Liver (tissue), 10 donors: ENCODE measurements at places on chromosomes 3 and 15.
A peak's percentile ranks its signal among the peaks of the same experiment; 100 is the strongest.

DNA sequence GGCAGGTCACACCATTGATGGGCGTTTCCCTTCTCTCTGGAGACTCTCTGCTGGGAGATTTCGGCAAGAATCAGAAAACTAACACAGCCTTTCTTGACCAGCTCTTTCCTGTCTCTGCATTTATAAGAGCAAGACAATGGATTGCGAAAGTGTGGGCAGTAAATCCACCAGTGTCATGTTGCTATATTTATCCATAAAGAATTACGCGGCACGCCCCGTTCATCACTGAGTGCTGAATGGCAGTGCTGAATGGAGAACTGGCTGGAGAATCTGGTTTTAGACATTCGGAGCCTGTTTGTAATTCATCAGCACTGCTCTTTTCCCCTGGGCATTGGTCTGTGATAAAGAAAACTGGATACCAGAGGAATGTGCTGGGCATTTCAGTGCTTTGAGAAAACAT, 2.0 kb upstream of the CEMIP start:
- DNase-seq = no peak
- H3K36me3 ChIP-seq = no peaks in the 10 kb centered on the region
- H3K27me3 ChIP-seq = peaks cover 4% of the 10 kb centered on the region

DNA sequence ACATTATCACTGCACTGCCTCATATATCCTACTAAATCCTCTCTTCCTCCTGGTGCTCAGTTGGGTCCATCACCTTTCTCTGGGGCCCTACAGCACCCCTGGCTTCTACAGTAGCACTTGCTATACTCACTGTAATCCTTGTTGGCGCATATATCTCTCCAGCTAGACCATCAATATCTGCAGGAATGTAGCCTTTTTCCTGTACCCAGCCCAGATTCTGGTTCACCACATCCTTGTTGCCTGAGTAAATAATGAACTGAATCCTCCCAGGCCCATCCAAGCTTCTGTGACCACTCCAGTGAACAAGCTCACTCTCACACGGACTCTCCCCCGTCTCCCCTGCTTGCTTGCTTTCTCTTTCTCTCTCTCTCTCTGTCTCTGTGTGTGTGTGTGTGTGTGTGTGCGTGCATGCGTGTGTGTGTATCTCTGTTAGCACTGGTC, 62.5 kb upstream of the LIPC start:
- no peaks in the 10 kb centered on the region for H3K36me3 ChIP-seq
- H3K27ac ChIP-seq = peak overlapping the region; percentile 46
- peak overlapping the region; percentile 61 for H3K4me3 ChIP-seq
- no peak for DNase-seq

DNA sequence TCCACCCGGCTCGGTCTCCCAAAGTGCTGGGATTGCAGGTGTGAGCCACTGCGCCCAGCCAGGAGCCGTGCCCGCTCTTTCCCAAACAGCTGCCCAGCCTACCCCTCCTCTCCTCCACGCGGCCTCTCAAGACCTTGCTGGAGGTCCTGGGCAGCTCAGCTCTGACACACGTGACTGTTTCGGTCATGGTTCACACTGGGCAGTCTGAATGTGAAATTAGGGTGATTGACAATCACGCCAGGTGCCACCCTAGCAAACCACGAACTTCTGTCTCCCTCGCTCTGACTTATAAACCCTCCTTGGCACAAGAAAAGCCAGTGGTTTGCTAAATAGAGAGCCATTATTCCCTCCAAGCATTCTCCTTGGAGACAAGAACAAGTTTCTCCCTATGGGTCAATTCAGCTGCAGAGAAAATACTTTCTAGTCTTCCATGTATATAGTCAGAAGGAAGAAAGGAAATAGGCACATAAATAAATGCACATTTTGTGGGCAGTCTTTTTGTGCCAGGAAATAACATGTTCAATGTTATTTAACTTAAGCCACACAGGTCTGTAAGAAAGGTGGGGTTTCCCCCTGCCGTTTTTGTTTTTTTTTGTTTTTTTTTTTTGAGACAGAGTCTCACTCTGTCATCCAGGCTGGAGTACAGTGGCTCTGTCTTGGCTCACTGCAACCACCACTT, 121.9 kb upstream of the MEF2A start:
- no peaks in the 10 kb centered on the region for H3K27me3 ChIP-seq
- no peak for DNase-seq
- no peaks in the 10 kb centered on the region for H3K36me3 ChIP-seq

DNA sequence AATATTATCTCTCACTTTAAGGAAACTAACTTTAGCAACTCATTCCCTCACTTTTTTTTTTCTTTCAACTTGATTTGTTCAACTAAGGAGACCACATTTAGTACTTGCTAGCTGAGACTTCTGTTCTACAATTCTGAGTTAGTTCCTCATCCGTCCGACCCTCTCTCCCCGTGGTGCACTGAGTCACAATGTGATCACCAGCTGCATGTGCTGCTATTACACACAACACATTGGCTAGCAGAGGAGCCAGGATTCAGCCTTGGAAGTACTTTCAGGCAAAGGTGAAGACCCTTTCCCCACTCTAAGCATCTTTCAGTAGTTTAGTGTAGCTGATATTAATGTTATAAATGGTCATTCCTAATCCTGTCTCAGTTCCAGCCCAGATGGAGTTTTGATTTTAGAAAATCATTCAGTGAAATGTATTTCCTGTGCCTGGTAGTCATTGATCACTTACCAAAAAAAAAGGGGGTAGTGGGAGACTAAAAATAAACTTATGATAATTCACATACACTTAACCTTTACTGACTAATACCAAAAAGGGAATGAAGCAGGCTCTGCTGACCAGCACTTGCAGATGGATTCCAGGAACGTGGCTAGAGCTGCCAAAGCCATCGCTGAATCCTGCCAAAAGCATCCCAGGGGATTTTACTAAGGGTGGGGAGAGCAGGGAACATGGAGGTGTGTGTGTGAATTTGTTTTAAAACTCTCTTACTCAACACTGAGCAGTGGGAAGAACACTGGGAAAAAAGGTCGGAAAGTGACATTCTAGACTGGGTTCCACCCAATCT, 424.8 kb downstream of the LPP start:
- H3K4me3 ChIP-seq = no peak overlapping the region
- peak overlapping the region; percentile 1 for H3K27ac ChIP-seq
- DNase-seq = no peak

- H3K27me3 ChIP-seq = peaks cover 2% of the 10 kb centered on the region
- no peak overlapping the region for H3K4me3 ChIP-seq
- no peak for DNase-seq
- no peaks in the 10 kb centered on the region for H3K36me3 ChIP-seq
- no peaks in the 10 kb centered on the region for H3K4me1 ChIP-seq
Observed at GRCh38 chr3:98972720-98973119, 71.2 kb upstream of the DCBLD2 start.

DNA sequence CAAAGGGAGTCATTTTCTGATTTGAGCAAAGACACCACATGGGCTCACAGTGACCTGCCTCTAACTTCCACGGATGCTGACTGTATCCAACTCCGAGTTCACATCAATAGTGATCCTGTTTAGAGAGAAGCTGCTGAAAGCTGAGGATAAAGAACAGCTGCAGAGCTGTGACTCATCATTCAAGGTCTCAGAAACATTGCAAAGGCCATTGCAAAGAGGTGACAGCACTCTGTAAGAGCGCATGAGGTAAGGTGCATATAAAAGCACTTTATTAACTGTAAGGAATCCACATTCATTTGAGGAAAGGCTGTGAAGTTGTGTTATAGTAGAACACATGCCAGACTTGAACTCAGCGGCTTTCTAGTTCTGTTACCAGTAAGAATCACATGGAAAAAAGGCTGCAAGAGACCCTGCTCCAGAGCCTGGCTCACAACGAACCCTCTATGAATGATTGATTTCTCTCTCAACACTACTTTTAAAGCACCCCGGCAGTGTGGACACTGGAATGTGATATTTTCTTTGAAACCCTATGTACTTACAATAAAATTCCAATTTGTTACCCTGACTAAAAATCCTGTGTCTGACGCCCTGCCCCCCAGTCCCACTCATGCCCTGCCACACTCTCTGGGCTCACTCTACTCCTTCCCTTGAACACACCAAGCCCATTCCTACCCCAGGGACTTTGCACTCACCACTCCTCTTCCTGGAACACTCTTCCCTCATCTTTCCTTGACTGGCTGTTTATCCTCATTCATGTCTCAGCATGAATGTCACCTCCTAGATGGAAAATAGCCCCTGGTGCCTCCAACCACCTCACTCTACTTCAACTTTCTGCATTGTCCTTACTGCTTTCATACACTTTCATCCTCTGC, 111.2 kb downstream of the LSM3 start:
- no peaks in the 10 kb centered on the region for H3K36me3 ChIP-seq
- no peak overlapping the region for H3K27ac ChIP-seq
- H3K27me3 ChIP-seq = no peaks in the 10 kb centered on the region
- no peak for DNase-seq
- no peak overlapping the region for H3K4me3 ChIP-seq
- H3K4me1 ChIP-seq = no peaks in the 10 kb centered on the region

DNA sequence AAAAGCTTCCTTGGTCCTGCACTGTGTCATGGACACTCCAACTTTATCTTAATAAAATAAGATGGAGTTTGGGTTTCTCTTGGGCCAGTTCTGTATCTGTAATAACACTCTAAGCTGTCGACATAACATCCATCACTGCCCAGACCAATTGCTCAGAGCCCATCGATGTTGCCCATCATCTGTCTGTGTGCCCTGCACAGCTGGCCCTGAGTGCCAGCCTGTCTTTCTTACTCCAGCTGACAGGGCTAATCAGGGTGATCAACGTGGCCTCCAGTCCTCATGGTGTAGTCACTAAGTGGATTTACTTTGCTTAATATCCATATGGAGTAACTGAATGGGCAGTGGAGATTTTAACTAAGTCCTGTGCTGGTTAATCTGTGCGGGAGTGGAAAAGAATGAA, 419.8 kb upstream of the TPM1 start:
- no peaks in the 10 kb centered on the region for H3K4me1 ChIP-seq
- H3K27ac ChIP-seq = no peak overlapping the region
- H3K27me3 ChIP-seq = no peaks in the 10 kb centered on the region

DNA sequence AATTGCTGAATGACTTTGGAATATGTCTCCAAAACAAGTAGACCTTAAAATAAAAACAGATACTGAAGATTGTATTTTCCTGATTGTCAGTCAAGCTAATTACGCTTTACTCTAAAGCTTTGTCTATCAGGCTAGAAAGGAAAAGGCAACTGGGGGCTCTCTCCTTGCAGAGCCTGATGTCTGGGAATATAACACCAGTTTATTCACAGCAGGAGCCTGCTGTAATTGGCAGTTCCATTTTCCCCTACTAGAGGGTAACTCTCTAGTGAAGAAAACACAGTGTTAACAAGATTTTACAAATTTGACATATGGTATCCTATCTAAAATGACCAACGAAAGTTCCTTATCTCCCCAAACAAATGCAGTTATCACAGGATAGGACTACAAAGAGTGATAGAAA, 158.8 kb downstream of the PDZRN3 start:
- H3K4me1 ChIP-seq = no peaks in the 10 kb centered on the region
- H3K36me3 ChIP-seq = no peaks in the 10 kb centered on the region
- no peak overlapping the region for H3K27ac ChIP-seq
- no peak for DNase-seq
- no peak overlapping the region for H3K4me3 ChIP-seq

DNA sequence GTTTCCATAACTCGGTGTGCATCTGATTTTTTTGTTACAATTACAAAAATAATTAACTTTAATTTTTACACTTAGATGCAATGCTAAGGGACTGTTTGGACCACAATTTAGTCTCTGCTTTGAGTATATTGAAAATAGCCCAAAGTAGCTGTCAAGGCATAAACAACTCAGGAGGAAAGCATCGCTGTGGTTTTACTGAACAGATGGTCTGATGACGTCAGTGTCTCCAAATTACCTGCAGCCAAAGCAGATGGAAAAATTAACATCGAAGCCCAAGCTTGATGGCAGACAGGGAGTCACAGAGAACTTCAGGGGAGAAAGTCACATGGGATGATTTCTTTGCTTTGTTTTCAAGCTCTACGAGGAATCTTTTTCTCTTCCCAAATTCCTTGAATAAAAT, 83.1 kb upstream of the PLCL2 start:
- no peaks in the 10 kb centered on the region for H3K27me3 ChIP-seq
- no peak overlapping the region for H3K27ac ChIP-seq
- no peaks in the 10 kb centered on the region for H3K4me1 ChIP-seq
- no peak for DNase-seq
- no peaks in the 10 kb centered on the region for H3K36me3 ChIP-seq

- H3K4me3 ChIP-seq = no peak overlapping the region
- no peak for DNase-seq
- peaks cover 5% of the 10 kb centered on the region for H3K36me3 ChIP-seq
- no peaks in the 10 kb centered on the region for H3K27me3 ChIP-seq
- H3K4me1 ChIP-seq = no peaks in the 10 kb centered on the region
Observed at GRCh38 chr3:55480911-55481743, 6.0 kb downstream of the WNT5A start.

DNA sequence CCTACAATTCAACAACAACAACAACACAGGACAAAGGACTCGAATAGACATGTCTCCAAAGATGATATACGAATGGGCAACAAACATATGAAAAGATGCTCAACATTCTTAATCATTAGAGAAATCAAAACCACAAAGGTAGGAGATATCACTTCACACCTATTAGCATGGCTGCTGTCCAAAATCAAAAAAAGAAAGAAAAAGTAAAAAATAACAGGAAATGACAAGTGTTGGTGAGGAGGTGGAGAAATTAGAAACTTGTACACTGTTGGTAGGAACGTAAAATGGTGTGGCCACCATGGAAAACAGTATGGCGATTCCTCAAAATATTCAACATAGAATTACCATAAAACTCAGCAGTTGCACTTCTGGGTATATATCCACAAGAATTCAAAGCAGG, 312.3 kb upstream of the STT3B start:
- no peak overlapping the region for H3K27ac ChIP-seq
- no peak for DNase-seq
- no peaks in the 10 kb centered on the region for H3K27me3 ChIP-seq
- no peak overlapping the region for H3K4me3 ChIP-seq
- no peaks in the 10 kb centered on the region for H3K4me1 ChIP-seq
- H3K36me3 ChIP-seq = no peaks in the 10 kb centered on the region

DNA sequence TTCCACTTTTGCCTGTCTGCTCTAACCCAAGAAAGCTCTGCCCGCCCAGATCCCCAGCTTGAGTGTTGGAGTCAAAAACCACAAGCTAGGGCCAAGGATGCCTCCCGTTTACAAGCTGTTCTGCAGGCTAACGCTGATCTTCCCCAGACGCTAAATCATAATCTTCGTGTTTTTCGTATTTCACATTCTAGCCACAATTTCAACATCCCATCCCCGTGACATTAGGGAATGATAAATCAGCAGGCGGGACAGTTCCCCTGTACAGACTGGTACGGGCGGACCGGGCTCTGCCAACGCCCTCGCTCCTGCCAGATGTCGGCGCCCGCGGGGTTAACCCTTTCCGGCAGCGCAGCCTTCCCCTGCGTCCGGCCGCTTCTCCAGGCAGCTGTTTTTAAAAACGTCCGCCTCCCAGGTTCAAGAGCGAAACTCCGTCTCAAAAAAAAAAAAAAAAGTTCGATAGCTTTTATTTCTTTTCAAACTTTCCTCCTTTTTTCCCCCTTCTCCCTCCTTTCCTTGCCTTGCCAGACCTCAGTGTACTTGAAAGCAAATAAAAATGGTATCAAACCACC, 81.0 kb upstream of the BNC1 start:
- H3K4me1 ChIP-seq = peaks cover 6% of the 10 kb centered on the region
- no peak for DNase-seq
- no peak overlapping the region for H3K4me3 ChIP-seq
- peaks cover 18% of the 10 kb centered on the region for H3K27me3 ChIP-seq
- H3K27ac ChIP-seq = no peak overlapping the region
- no peaks in the 10 kb centered on the region for H3K36me3 ChIP-seq

- H3K4me1 ChIP-seq = no peaks in the 10 kb centered on the region
- DNase-seq = no peak
- peaks cover 17% of the 10 kb centered on the region for H3K36me3 ChIP-seq
- H3K27me3 ChIP-seq = no peaks in the 10 kb centered on the region
Observed at GRCh38 chr3:45927881-45928280, 15.4 kb upstream of the CXCR6 start.
